CD4-positive, alpha-beta T cell treated with Interleukin-12 subunit alpha and Interleukin-12 subunit beta, for 1 hour (primary cell): ENCODE measurements at places on chromosomes 16 and 17.
A peak's percentile ranks its signal among the peaks of the same experiment; 100 is the strongest.

- DNase-seq = no peak
Measured at GRCh38 chr16:6913566-6913965, 419.1 kb upstream of the RBFOX1 start.

- no peak for DNase-seq
Measured at GRCh38 chr16:21628121-21628726, 24.2 kb downstream of the IGSF6 start.

- DNase-seq = no peak
Measured at GRCh38 chr17:9531034-9531433, 44.6 kb downstream of the STX8 start.

GRCh38 chr17:17353625-17354484, 50.7 kb downstream of the NT5M start:
- no peak for DNase-seq

- no peak for DNase-seq
Measured at GRCh38 chr16:88440686-88441405, 12.2 kb upstream of the ZFPM1 start.

DNA sequence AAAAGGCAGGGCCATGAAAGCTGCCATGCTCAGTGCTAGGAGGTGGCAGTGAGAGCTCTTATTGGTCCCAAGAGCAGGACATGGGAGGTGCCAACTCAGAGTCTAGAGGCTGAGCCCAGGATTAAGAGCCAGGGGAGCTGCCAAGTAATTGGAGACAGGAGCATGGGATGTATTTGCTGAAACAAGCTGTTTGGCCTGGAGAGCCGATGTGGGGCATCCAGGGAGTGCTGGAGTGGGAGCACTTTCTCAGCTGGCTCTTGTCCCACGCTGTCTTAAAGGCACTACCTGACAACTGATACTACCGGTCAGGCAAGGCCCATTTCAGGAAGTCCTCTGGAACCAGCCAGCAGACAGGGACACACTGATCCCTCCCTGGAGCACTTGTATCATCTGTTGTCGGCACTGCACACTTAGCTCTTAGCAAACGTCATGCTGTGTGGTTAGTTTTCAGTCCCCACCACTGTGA, 19.3 kb downstream of the ANKFN1 start:
- no peak for DNase-seq

GRCh38 chr16:56851671-56852400, 13.2 kb upstream of the SLC12A3 start:
- DNase-seq = no peak

DNA sequence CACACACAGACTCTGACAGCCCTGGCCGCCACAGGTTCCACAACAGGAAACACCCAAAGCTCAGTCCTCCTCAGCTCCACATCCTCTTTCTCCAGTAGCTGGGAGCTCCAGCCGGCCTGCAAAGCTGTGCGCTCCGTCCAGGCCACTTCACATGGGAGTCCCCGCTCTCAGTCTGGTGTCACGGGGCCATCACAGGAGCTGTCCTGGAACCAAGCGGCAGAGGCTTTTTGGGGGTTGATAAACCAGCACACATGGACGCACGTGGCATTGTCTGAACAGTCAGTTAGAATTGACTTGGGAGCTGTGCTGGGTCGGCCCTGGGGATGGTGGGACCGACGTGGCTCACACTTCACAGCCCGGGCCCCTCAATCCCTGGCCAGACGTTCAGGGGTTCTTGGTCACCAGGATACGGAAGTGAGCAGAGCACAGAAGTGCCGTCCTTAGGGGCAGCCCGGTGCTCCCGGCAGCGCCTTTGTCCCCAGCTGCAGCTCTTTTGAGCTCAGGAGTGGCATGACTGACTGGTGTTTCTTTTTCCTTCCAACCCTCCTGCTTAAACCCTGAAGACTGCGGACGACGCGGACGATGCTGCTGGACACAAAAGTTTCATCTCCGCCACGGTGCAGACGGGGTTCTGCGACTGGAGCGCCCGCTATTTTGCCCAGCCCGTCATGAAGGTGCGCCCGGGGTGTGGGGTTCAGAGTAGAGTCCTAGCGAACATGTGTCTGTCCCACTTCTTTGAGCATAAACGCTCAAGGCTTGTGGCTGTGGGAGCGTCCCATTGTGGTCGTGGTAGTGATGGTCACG, 66.6 kb upstream of the CHMP6 start:
- DNase-seq = no peak

GRCh38 chr16:5010576-5011329, 23.0 kb downstream of the NAGPA start:
- no peak for DNase-seq

DNA sequence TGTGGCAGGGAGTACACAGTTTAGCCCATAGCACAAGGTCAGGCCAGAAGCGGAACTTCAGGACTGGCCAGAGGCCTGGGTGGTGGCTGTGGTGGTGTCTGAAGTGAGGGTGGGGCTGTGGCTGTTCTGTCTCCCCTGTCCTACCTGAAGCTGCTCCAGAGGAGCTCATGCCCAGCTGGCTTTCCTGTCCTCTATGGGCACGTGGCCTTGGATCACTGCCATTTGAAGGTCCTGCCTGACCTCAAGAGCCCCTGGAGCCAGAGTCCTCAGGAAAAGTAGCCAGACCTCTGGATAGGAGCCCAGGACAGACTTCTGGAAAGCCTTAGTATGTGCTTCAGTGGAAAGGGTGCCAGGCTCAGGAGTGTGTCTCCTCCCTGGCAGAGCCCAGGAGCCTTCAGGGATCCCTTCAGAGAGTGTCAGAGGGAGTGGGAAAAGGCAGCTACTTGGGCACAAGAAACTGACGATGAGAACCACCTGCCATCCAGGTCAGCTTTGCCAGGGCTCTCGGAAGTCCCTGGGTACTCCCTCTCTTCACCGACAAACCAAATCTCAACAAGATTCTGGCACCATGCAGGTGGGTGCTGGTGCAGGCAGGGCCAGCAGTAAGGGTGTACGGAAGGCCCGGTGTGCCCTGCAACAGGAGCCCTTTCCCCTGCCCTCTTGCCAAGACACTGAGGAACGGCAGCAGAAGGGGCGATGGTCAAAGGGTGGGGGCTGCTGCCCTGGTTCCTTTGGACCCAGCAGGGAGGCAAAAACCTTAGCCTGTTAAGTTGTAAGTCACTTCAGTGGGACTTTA, 153.7 kb downstream of the NTN1 start:
- no peak for DNase-seq

- no peak for DNase-seq
Measured at GRCh38 chr16:9706217-9706836, 475.9 kb downstream of the GRIN2A start.

- no peak for DNase-seq
Measured at GRCh38 chr17:77320044-77320440, 179.3 kb downstream of the SEC14L1 start.

DNA sequence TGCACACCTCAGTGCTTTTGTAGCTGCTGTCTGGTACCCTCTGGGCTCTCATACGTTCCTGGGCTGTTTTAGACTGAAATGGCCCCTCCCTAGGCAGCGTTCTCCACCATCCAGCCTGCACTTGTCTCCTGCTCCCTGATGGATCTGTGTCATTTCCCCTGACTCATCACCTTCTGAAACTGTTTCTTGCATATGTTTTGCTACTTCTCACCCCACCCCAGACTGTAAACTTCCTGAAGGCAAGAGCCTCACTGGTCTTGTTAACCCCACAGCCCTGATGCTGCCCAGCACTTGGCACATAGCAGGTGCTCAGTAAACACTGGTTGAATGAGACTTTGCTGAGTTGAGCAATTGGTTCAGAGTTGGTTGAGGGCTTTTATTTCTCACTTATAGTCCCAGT, 78.7 kb downstream of the CRISPLD2 start:
- DNase-seq = no peak

- DNase-seq = peak; percentile 74
Measured at GRCh38 chr16:85554889-85555718, 58.0 kb upstream of the GSE1 start.

DNA sequence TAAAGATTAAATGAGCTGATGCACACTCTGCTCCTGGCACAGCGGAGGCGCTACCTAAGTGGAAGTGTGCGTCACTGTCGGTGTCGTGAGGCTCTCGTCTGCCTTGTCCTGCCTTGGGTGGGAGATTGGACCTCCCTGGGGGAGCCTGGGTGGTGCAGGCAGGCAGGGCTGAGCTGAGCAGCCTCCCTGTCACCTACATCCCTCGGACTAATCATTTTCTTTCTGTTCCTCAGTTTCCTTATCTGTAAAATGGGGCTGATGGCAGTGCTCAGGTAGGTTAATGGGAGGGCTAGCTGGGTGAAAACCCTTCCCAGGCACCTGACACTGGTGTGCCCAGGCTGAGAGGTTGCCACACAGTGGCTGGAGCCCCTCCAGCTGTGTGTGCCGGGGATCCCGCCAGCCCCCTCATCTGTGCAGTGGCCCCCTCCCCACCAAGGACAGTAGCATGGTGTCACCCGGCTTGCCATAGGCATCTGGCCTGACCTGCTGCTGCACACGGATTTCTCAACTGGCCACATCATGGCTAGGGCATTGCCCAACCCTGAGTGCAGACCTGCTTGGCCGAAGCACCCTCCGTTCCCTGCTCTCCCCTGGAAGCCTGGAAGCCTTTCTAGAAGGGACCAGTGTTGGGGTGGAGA, 4.3 kb downstream of the ADCY7 start:
- no peak for DNase-seq

DNA sequence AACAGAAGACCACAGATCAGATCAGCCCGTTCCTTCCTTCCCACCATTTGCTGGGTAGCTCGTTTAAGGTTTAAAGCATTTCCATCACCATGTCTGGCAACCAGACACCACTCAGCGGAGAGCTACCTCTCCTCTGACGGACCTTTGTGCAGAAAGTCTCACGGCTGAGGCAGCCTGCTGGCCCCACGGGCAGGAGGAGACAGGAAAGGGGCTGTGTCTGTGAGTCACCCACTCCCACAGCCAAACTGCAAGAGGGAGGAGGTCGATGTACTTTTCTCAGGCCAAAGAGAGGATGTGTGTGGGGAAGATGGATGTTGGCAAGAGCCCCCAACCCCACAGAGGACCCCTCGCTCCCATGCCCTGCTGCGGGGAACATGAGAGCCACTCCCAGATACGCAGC, 92.1 kb downstream of the ZNF423 start:
- no peak for DNase-seq

GRCh38 chr16:66326991-66327513, 39.4 kb upstream of the CDH5 start:
- no peak for DNase-seq

DNA sequence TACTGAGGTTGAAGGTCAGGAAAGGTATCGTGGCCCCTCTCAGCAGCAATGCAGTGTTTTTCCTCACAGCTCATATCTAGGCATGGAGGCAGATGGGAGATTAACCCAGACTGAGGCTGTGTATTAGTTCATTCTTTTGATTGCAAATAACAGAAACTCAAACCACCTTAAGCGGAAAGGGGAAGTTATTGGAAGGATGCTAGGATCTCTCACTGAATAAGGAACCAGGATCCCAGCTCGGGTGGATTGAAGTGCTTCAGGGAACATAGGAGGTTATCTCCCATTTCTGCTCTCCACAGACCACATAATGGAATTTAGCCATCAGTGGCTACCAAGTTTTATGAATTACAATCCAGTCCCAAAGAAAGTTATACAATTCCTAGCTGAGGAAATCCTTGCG, 8.2 kb downstream of the ZNF689 start:
- DNase-seq = no peak

- no peak for DNase-seq
Measured at GRCh38 chr17:39735882-39736281, 1.9 kb upstream of the GRB7 start.

GRCh38 chr16:54843424-54843750, 87.3 kb upstream of the IRX5 start:
- DNase-seq = no peak

DNA sequence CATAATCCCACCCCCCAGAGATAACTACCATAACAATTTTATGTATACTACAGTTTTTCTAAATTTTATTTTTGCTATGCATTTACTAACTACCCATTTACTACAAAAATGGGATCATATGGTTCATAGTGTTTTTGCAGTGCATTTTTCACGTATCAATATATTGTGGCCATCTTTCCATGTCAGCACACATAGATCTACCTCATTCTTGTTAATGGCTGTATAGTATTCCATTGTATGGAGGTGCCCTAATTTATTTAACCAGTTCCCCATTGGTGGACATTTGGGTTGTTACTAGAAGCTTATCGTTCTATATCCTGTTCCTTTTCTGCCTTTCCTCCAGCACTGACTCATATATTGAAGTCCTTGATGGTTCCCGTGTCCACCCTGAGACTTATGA, 22.7 kb downstream of the PROCA1 start:
- no peak for DNase-seq

GRCh38 chr16:85402910-85403692, 210.0 kb upstream of the GSE1 start:
- DNase-seq = no peak

GRCh38 chr17:49577650-49577934, 1.9 kb downstream of the NXPH3 start:
- no peak for DNase-seq
